ENCODE measurements at places on chromosomes 4 and X.

DNA sequence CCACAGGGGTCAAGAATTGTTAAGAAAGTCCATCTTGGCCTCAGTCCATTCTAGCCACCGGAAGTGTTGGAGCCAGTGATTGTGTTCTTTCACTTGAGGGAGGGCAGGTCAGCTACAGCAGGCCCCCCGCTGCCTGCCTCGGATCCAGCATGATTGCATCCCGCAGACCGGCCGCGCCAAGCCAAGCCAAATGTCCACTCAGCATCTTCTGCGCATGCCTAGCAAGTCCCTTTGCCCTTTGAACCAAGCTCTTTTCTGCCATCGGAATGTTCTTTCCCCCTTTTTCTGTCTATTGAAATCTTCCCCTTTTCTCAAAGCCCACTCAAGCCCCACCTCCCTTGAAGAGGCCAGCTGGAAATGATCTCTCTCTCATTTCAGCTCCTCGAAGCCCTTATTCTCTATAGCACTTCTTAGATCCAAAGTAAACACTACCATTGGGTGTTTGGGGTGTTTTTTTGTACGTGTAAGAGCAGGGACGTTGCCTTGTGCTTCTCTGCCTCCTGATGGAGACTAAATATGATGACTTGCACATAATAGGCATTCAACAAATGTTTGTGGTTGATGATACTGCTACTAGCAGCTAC, 147.8 kb upstream of the BCOR start:
- DNase-seq = no peak

- no peak for DNase-seq
Observed at GRCh38 chr4:185235843-185236503, 26.6 kb downstream of the SNX25 start.

- DNase-seq = no peak
Observed at GRCh38 chr4:119744580-119744979, 116.0 kb upstream of the PDE5A start.

DNA sequence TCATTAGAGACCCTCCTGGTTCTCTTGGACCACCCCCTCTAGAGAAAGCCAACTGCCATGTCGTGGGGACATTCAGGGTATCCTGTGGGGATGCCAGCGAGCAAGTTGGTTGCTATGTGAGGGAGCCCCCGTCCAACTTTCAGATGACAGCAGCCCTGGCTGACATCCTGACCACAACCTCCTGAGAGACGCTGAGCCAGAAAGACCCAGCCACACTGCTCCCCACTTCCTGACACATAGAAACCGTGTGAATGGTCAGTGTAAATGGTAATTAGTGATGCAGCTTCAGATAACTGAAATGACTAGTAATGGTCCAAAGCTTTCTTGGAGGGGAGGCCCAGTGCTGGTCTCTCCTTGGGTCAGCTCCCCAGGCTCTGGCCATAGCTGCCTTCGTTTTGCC, 10.8 kb downstream of the CLCN4 start:
- DNase-seq = no peak

DNA sequence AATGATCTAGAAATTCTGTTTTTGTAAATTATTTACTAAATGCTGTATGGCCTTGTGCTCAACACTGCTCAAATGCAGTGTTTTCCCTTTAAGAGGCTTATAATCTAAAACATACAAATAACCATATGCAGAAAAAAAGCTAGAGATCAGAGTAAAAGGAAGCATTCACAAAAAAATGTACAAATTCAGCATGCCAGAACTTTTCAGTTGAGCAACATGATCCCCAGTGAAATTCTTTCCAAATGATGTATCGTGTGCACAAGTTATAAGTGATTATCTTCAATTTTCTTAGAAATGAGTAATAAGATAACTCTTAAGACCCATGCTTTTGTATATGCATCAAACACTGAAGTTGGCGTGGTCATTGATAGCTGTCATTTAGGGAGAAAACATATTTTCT, 5.0 kb downstream of the GPC3 start:
- DNase-seq = no peak

DNA sequence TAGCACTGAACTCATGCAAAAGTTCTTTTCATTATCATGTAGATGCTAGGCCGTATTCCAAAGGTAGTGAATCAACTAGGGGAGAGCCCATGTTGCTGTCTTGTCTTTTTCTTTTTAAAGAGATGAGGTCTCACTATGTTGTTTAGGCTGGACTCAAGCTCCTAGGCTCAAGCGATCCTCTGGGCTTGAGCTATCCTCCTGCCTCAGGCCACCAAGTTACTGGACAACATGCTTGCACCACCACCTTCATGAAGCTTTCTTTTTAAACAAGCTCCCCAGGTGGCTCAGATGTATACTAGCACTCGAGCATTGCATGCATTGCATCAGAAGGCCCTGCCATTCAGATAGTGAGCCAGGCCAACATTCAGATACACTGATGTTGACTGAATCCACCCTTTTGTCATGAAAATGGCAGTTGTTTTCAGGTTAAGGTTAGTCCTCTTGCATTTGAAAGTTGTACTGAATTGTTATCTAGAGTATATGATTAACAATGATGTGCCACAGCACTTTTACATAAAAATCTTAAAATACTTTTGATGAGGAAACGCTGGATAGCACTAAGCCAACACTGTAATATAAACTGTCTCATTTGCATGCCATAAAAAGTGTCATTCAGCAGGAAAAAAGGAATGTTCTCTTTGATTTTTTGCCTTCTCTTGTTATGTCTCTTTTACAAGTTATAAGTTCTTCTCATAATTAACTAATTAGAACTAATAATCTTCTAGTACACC, 76.7 kb downstream of the FNIP2 start:
- no peak for DNase-seq

GRCh38 chr4:106312377-106312776, 3.6 kb downstream of the TBCK start:
- DNase-seq = no peak

DNA sequence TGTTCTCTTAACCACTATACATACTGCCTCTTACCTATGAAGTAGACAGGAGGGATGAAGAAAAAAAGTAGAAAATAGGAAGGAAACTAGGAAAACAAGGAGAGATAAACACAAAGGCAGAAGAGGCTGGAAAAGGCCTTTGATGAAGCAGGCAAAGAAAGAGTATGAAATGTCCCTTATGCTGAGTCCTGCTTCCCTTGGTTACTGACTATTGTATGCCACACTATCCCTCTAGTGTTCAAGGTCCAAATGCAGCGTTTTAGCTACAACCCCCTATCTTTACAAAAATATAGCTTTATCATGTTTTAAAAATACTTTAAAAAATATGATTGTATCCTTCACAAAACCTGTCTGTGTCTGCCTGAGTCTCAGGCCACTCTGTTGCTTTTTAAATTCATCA, 233.1 kb downstream of the CAMK2D start:
- no peak for DNase-seq

DNA sequence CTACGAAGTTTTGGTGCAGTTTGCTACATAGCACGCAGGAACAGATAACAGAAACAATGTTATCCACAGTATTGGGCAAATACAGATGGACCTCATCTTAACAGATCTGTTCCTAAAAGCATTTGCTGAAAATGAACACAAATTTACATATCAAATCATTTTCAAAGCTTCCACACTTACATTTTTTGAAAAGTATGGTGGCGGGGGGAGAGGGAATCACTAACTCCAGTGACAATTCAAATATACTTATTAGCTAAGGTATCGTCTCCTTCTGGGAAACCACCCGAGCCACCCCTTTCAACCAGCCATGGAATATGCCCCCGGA, 175.0 kb downstream of the NSUN7 start:
- no peak for DNase-seq

DNA sequence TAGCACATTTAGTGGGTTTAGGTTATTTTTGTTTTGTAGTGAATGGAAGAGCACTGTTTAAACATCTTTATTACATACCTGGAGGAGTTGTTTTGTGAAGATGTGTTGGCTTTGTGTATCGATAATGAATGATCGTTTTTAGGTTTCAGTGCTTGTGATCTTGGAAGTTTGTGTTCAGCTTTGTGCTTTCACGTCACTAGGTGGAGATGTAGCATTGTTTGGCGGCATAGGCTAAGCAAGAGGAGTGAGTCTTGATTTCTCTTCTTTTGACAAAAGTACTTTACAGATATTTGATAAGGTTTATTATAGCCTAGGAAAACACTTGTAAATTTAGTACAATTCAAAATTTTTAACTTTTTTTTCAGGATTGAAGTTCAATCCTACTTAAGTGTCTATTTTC, 50.4 kb downstream of the PDK3 start:
- DNase-seq = no peak

DNA sequence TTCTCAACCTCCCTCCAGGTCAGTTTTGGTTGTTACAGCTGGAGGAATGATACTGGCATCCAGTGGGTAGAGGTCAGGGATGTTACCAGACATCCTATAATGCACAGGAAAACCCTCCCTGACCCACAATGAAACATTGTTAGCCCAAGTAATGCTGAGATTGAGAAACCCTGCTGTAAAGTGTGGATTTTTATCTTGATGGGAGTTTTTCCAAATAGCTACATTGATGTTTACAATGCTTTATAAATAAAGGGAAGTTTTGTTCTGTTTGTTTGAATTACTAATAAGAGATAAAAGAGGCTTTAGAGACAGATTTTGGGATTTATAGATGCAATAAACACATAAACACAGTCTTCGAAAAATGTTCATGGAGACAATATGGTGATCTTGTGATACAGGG, 194.0 kb upstream of the NUDT6 start:
- no peak for DNase-seq

DNA sequence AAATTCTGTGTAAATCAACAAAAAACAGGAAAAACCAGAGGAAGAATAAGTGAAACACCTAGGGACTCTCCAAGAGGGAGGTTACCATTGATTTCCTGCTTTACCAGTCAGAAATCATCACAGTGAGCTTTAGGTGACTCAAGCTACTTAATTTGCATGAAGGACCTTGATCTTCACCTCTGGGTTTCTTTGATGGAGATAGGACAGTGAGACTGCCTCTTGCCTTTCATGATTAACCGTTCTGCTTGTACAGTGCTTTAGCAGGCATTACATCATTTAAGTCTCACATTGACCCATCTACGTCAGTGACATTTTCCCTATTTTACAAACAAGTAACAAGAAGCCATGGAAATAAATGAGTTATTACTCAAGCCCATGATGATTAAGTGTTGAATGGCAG, 3.4 kb upstream of the GK start:
- DNase-seq = no peak

GRCh38 chr4:173509036-173510001, 20.7 kb downstream of the HAND2 start:
- DNase-seq = peak; percentile 68

DNA sequence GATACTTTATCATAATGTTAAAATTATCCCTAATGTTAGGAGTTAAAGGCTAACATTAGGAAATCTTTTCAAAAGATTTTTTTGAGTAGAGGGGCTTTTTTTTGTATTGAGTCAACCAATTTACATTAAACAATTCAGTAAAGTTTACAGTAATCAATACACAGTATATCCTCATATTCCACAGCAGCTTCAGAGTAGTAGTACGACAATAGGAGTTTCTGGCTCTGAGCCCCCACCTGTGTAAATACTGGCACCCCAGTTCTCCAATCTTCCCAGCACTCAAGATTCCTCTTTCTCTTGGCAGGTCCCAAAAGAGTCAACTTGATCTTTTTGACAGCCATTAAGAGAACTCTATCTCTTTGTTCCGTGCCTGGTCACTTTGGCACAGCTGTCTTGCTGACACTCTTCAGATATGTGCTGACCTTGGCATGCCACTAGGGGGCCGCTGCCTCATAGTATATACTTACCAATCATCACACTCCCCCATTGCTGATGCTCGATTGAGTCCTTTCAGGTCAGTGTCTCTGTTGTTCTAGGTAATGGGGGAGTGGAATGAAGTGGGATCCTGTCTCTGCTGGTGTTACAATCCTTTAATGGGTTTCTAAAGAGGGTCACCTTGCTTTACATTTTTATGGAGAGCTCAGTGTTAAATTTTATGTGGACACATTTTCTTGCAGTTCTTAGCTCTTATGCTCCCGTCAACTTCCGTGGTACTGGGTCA, 19.5 kb upstream of the CCNI start:
- peak; percentile 69 for DNase-seq

GRCh38 chr4:72076562-72076961, 44.8 kb downstream of the NPFFR2 start:
- DNase-seq = no peak

- peak; percentile 76 for DNase-seq
Observed at GRCh38 chr4:8336412-8337075, 67.0 kb downstream of the HTRA3 start.

DNA sequence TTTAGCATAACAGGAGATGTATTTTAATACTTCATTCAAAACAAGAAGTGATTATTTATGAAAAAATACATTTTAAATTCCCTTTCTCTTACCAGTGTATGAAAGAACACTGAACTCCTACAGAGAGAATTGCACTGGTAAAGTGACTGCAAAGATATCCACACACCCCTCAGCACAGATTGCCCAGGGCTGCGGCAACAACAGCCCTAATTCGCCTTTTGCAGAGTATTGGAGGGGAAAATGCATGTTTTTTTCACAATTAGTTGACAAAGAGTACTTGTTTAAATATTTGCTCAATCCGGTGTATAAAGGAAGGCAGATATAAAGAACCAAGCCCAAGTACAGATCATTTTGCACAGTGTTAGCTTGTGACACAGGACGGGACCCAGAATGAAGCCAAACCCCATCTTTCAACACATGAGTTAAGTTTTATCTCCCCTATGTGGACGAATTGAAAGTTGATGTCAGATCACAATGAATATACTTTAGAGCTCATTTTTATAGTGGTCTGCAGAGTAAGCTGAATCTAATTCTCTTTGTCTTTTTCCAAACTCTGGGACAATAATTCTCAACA, 551.4 kb upstream of the IGFBP7 start:
- DNase-seq = no peak

GRCh38 chr4:1039493-1040343, 28.3 kb downstream of the FGFRL1 start:
- DNase-seq = no peak

- no peak for DNase-seq
Observed at GRCh38 chr4:150682126-150682525, 100.2 kb downstream of the MAB21L2 start.

GRCh38 chr4:26133840-26134239, 187.0 kb upstream of the RBPJ start:
- no peak for DNase-seq

- no peak for DNase-seq
Observed at GRCh38 chr4:147318586-147318985, 162.3 kb upstream of the EDNRA start.

DNA sequence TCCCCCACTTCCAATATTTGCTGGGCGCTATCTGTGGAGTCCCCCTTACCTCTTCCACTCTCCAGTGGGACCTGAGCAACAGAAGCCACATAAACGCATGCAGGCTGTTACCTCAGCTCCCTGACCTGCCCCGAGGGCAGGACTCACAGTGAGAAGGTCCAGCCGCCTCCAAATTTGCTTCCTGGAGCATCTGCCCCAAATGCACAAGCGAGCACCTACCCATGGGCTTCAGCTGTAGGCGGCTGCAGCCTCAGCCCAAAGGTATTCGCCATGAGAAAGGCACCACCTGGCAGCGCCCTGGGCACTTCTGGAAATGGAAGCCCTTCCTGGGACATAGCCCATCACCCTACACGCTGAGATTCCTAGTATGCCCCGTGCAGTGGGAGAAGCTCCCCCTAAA, 23.4 kb downstream of the SPACA5 start:
- DNase-seq = no peak

GRCh38 chrX:140503714-140504351, 1.0 kb downstream of the SOX3 start:
- no peak for DNase-seq

GRCh38 chrX:151710457-151710856, 5.4 kb upstream of the FATE1 start:
- DNase-seq = no peak

- DNase-seq = peak; percentile 14
Observed at GRCh38 chrX:55488593-55489313, 895 bp downstream of the USP51 start.

- DNase-seq = no peak
Observed at GRCh38 chrX:314781-315595, 3.6 kb downstream of the GTPBP6 start.

Measured in kidney capillary endothelial cell (primary cell).